ENCODE measurements at places on chromosomes 6 and 20. TPM values are rescaled to one million over a fixed set of nuclear protein-coding genes. Genes with fewer than 3 reads are reported as not detected.

- DNase-seq: peak; percentile 2
Measured at GRCh38 chr6:121767211-121767610, 331.8 kb downstream of the GJA1 start.

DNA sequence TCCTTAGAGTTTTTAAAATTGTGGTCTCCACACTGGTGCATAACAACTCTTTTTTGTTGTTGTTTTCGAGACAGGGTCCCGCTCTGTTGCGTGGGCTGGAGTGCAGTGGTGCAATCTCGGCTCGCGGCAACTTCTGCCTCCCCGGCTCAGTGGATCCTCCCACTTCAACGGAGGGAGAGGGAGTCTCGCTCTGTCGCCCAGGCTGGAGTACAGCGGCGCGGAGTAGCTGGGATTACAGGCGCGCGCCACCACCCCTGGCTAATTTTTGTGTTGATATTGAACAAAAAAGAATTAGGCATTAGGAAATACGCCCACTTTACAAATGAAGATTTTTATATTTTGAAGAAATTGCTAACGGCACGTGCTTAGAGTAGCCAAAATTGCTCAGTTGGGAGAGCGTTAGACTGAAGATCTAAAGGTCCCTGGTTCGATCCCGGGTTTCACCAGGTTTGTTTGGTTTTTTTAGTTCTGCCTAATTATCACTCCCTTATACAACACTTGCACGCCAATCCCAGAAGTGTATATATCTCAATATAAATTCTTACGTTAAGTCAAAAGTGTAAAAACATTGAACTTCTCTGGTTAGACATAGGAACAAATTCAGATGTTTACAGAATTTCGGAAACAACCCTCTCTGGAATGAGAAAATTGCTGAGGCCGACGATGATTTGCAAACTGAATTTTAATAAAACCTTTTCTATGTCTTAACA, 159.6 kb downstream of the TRIM27 start:
- no peak for DNase-seq

The KHDC1L gene
- 0.22 TPM for polyA plus RNA-seq

DNA sequence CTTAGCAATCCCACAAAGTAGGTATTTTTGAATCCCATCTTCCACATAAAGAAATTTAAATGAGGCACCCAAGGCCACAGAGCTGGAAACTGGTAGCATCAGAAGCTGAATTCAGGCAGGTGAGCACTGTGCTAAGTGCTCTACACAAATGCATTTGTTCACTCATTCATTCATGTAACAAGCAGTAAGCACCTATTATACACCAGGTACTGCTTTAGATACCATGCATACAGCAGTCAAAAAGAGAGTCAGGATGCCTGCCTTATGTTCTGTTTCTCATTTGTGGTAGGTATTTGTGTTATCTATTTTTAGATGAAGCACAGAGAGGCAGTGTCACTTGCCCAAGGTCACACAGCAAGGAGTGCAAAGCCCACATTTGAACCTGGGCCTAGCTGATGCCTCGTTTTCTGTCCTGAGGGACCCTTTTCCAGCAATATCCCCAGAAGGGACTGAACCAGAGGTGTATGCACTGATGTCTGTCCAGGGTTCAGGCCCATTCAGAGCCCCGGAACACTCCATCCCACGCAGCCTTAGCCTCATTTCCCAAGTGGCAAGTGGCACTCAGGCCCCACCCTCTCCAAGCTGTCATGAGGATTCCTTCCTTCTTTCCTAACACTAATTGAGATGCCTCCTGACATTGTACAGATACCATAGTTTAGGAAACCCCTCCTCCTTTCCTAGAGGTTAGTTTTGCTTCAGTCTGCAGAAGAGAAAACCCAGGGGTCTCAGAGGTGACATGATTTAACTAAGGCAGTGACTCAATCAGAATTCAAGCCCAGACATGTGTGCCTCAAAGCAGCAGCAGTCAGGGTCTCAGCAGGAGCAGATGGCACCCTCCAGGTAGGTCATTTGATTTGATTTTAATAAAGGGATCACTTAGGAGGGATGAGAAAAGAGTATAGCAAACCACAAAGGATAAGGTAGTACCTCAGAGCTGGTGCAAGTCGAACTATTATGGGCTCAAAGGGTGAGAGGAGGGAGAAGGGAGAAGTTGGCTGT, 61.2 kb upstream of the SIRPA start:
- no peak for DNase-seq

The ZNF133 gene
- 17.2 TPM for polyA plus RNA-seq

The BMP6 gene
- 0.19 TPM for polyA plus RNA-seq

DNA sequence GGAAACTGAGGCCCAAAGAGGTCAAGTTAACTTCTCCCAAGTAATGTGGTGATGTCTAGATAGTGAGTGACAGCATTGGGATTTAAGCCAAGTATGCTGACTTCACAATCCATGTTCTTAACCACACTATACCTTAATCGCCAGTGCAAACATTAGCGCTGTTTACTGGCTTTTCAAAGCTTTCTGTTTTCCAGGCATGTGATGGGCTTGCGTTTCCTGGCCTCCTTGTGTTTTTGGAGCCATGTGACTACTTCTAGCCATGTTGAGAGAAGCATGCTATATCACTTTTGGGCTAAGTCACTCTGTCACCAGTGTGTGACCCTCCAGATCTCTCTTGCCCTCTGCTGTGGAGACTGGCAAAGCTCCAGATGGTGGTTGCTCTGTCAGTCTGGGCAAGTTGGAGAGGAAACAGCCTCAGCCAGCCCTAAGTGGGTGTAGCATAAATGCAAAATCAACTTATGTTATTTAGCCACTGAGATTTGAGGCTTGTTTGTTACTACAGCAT, 76.9 kb downstream of the ANKRD6 start:
- DNase-seq: no peak

DNA sequence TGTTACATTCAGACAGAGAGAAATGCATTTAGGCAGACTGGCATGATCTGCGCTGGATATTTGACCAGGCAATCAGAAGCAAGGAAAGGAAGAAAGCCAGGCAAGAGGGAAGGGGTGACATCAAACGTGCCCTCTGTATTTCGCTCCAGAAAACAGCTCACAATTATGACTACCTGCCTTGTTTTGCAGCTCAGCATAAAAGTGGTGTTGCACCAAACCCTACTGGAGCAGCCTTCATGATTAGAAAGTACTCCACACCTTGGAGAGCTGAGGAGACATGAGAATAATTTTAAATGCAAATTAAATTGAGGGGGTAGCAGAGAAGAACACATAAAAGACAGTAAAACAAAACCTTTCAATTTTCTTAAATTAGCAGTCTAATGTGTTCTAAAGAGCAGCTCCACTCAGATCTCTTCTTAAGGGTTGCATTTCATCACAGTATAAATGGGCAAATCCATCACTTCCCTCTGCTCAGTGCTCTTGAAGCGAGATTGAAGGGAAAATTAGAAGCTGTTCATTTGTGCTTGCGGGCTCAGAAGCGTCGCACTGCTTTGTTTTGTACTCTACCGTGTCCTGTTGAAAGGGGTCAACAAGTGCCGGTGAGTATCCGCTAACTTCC, at the start of gene PHACTR1:
Gene PHACTR1 (plus strand): TSS at position 470 of the 619 bp plus-strand sequence.
- no peak for DNase-seq

The HCRTR2 gene
- polyA plus RNA-seq: not detected

The SLC35F1 gene
- not detected for polyA plus RNA-seq

- DNase-seq: no peak
Measured at GRCh38 chr6:112920994-112921393, 573.9 kb downstream of the RFPL4B start.

DNA sequence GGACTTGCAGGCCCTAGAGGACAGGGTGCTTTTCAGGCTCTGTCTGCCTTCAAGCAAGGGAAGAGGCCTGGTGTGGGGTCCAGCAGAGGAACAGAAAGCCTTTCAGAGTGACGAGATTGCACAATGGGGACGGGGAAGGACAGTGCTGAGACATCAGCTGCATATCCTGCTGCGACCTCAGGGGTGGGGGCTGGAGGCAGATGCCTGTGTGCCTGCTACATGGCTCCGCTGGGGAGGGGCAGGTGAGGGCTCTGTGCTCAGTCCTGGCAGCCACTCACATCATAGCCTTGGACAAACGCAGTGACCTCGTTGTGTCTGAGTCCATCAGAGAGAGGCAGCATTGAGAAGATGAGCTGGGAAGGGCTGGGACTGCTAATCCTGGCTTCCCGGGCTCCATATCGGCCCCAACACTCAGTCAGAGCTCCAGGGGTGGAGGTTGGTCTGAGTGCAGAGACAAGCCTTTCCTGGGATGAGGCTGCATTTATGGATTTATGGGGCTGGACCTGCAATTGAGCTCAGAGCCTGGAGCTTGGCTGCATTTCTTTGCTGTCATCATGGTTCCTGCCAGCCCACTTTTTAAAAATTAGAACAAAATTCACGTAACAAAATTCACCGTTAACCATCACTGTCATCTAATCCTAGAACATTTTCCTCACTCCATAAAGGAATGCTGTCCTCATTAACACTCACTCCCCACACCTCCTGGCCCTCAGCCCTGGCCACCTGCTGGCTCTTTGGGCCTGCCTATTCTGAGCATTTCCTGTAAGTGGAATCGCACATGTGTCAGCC, 196.9 kb upstream of the SLC24A3 start:
- DNase-seq: no peak

DNA sequence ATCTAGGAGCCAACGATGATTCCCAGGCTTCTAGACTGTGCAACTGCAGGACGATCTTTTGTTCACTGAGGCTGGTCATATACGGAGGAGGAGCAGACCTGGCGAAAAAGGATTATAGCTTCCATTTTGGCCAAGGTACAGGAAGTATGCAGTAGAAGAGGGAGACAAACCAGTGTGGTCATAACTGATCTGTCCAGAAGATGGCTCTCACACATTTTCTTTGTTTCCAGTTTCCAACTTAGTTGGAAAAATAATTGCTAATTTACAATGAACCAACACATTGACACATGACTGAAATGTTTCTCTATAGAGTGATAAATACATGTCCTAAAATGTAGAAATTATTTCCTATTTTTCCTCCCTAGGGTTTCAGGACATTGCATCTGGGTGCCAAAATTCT, 364.1 kb upstream of the BTBD3 start:
- peak; percentile 18 for DNase-seq

GRCh38 chr20:6914986-6915385, 147.5 kb downstream of the BMP2 start:
- DNase-seq: no peak

DNA sequence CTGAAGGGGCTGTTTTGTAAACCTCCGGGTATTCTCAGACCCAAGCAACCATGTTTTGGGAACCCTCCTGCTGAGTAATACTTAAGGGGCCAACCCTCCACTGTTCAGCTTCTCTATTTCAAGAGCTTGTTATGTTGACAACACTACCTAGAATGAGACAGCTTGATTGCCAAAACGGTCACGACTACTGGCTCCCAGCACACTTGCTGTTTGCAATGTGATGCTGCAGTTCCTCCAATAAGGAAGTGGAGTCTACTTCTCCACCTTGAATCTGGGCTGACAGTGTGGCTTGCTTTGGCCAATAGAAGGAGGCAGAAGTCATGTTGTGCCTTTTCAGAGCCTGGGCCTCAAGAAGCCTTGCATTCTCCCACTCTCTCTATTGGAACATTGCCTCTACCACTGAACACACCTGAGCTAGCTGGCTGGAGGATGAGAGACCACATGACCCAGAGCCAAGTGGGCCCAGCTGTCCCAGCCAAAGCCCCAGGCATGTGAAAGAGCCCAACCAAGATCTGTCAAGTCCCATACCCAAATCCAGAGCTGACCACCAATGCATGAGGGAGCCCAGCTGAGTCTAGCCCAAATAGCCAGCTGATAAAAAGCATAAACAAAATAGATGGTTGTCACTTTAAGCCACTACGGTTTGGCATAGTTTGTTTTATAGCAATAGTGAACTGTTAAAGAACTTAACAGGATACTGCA, 108.0 kb downstream of the PRND start:
- no peak for DNase-seq
